Activated CD8-positive, alpha-beta memory T cell treated with anti-CD3 and anti-CD28 coated beads, Interleukin-2, amount 10 ng/mL, durations not matched to agents 7 days and 5 days (primary cell): ENCODE measurements at places on chromosomes 11 and 22.

GRCh38 chr22:33519974-33520903, 400.0 kb downstream of the LARGE1 start:
- no peak overlapping the region for H3K27ac ChIP-seq
- no peak overlapping the region for H3K4me3 ChIP-seq
- H3K36me3 ChIP-seq = no peaks in the 10 kb centered on the region
- no peak for DNase-seq
- H3K27me3 ChIP-seq = no peaks in the 10 kb centered on the region
- H3K4me1 ChIP-seq = no peaks in the 10 kb centered on the region

DNA sequence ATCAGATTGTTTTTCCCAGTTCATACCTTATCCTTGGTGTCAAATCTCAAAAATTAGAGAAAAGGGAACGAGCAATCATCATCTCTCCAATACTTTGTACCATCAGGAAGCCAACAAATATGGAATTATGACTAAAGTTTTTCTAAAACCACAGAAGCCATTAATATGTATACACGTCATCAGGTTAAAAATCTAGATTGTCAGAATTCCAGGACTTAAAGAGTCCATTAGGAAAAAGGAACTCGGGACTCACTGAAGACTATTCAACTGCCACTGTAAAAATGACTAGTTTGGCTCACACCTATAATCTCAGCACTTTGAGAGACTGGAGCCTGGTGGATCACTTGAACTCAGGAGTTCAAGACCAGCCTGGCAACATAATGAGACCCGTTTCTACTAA, 344.4 kb upstream of the LRRC4C start:
- no peak overlapping the region for H3K27ac ChIP-seq
- no peak overlapping the region for H3K4me3 ChIP-seq
- no peak for DNase-seq
- no peaks in the 10 kb centered on the region for H3K27me3 ChIP-seq
- no peaks in the 10 kb centered on the region for H3K4me1 ChIP-seq

DNA sequence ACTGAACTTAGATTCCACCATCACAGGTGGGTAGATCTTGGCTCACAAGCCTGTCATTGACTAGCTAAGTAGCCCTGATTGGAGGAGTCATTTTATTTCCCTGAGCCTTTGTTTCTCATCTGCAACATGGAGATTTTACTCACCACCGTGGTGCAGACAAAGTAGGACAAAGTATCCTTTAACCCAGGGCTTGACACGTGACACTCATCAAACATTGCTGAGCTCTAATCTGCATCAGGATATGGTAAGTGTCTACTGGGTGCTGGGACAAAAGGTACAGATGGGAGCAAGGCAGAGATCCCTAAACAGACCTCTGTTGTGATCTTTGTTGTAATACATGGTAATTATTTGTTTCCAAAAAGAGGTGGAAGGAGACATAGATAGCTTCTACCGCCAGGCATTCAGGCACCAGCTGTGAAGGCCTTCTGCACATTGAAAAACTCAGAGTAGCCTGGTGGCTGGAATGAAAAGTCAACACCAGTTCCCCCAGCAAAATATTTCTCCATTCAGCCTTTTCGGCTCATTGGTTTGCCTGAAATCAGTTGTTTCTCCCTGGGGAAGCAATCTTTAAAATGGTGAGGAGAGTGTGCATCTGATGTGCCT, 18.3 kb upstream of the MICAL2 start:
- peak overlapping the region; percentile 18 for H3K27ac ChIP-seq
- H3K4me3 ChIP-seq = no peak overlapping the region
- no peak for DNase-seq
- H3K4me1 ChIP-seq = peaks cover 40% of the 10 kb centered on the region

GRCh38 chr22:37525073-37525745, 6.0 kb upstream of the CARD10 start:
- H3K36me3 ChIP-seq = no peaks in the 10 kb centered on the region
- no peak for DNase-seq
- H3K27ac ChIP-seq = no peak overlapping the region
- peaks cover 37% of the 10 kb centered on the region for H3K27me3 ChIP-seq
- peaks cover 13% of the 10 kb centered on the region for H3K4me1 ChIP-seq

DNA sequence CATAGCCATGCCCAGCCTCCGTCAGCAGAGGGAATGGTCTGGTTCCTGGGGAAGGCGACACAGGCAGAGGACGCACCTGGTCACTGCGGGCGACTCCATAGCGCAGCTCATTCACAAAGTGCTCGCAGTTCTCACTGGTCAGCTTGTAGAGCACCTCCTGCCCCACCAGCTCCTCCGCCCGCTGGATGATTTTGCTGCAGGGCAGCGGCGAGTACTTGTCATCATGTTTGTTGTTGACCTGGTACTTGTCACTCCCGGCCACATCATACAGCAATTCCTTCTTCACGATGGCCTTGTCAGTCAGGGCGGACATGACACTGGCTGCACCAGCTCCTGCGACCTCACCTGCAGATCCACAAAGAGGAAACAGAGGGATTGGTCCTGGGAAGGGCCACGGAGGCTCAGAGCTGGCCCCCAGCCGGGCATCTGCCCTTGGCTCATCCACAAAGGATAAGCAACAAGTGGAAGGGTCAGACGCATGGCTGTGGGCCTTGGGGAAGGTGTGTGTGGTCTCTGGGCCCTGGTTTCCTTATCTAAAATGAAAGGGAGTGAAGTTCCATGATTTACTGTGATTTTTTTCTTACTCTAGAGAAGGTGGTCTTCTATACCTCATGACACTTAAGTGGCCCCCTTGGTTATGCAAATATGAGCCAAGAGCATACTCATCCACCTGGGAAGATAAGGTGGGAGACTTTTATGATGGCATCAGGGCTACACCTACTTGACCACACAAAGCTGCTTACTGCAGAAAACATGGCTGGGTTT, 24.0 kb downstream of the PLAAT3 start:
- DNase-seq = no peak
- H3K36me3 ChIP-seq = peaks cover 15% of the 10 kb centered on the region
- H3K27me3 ChIP-seq = no peaks in the 10 kb centered on the region
- H3K4me1 ChIP-seq = no peaks in the 10 kb centered on the region
- no peak overlapping the region for H3K27ac ChIP-seq

- no peak for DNase-seq
- H3K4me1 ChIP-seq = peaks cover 8% of the 10 kb centered on the region
- peaks cover 42% of the 10 kb centered on the region for H3K36me3 ChIP-seq
Measured at GRCh38 chr11:117220999-117221774, 10.7 kb downstream of the PCSK7 start.

DNA sequence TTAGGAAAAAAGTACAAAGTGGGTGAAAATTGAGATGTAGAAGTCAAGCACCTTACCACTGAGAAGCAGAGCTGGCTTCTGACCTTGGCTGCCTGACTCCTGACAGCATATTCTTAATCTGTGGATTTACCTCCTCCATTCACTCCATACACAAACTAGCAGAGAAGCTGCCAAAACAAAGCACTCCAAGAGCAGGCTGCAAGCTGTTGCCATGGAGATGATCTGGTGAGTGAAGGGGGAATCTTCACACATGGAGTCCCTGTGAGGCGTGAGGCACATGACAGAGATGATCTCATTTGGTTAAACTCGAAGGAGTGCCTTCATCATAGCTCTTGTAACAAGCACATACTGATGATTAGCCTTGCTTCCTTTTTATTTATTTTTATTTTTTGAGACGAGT, 16.1 kb downstream of the COMMD9 start:
- DNase-seq = no peak
- H3K27ac ChIP-seq = no peak overlapping the region
- H3K4me1 ChIP-seq = peaks cover 4% of the 10 kb centered on the region
- H3K36me3 ChIP-seq = peaks cover 9% of the 10 kb centered on the region

- no peaks in the 10 kb centered on the region for H3K4me1 ChIP-seq
- H3K36me3 ChIP-seq = no peaks in the 10 kb centered on the region
- peaks cover 3% of the 10 kb centered on the region for H3K27me3 ChIP-seq
- DNase-seq = peak; percentile 15
- H3K4me3 ChIP-seq = no peak overlapping the region
Measured at GRCh38 chr11:78659326-78660270, 84.9 kb upstream of the NARS2 start.

GRCh38 chr11:57903011-57903410, 120.7 kb upstream of the OR9Q1 start:
- peaks cover 4% of the 10 kb centered on the region for H3K27me3 ChIP-seq
- peaks cover 2% of the 10 kb centered on the region for H3K4me1 ChIP-seq
- no peak overlapping the region for H3K27ac ChIP-seq
- DNase-seq = no peak
- H3K4me3 ChIP-seq = no peak overlapping the region

DNA sequence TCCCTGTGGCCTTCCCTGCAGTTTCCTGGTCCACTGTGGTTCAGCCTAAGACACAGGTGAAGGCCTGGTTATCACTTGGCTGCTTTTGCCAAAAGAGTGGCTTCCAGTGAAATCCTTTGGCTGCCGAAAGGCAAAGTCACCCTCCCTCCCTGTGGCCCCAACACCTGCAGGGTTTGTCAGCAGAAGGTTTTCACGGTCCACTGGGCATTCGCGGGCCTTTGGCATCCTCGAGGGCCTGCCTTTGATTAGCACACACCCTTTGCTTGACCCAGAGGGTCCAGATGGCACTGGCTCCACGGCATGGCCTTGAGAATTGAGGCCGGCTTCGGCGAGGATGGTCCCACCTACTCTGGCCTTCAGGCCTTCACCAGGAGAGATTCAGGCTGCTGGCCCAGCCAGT, 35.3 kb downstream of the RTN4R start:
- no peaks in the 10 kb centered on the region for H3K27me3 ChIP-seq
- DNase-seq = no peak
- peaks cover 3% of the 10 kb centered on the region for H3K4me1 ChIP-seq

DNA sequence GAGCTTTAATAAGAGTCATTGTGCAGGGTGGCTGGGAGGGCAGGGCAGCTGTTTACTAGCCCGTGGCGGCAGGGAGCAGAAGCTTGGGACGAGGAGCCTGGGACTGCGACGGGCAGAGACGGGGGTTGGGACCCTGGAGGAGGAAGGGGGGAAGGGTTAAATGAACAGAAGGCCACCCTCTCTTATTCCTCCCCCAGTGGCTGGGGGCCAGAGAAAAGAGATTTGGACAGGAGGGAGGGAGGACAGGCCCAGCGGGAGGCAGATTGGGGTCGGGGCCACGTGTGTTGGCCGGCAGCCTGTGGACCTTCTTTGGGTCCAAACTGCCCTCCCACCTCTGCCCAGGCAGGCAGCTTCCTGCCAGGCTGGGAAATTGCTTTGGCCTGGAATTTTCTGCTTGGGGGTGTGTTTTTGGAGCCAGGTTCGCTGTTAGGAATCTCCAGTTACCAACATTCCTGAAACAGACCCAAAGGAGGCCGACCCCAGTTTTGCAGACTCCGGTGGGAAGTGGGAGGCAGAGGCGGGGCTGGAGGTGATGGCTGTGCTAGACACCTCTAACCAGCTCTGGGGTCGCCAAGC, 50.2 kb downstream of the APOL3 start:
- H3K27me3 ChIP-seq = peaks cover 13% of the 10 kb centered on the region
- no peak for DNase-seq
- H3K27ac ChIP-seq = no peak overlapping the region
- no peaks in the 10 kb centered on the region for H3K36me3 ChIP-seq
- H3K4me3 ChIP-seq = no peak overlapping the region

GRCh38 chr22:44616882-44617655, 84.9 kb upstream of the PRR5 start:
- no peaks in the 10 kb centered on the region for H3K27me3 ChIP-seq
- DNase-seq = no peak
- peaks cover 9% of the 10 kb centered on the region for H3K4me1 ChIP-seq
- no peak overlapping the region for H3K4me3 ChIP-seq

GRCh38 chr22:33049119-33049729, 9.0 kb downstream of the SYN3 start:
- H3K4me3 ChIP-seq = no peak overlapping the region
- H3K27ac ChIP-seq = no peak overlapping the region
- H3K4me1 ChIP-seq = no peaks in the 10 kb centered on the region
- H3K36me3 ChIP-seq = no peaks in the 10 kb centered on the region
- DNase-seq = peak; percentile 57
- peaks cover 17% of the 10 kb centered on the region for H3K27me3 ChIP-seq

GRCh38 chr11:86438685-86439084, 64.0 kb downstream of the CCDC81 start:
- no peaks in the 10 kb centered on the region for H3K36me3 ChIP-seq
- H3K27ac ChIP-seq = no peak overlapping the region
- no peaks in the 10 kb centered on the region for H3K4me1 ChIP-seq
- DNase-seq = no peak
- no peak overlapping the region for H3K4me3 ChIP-seq
- peaks cover 9% of the 10 kb centered on the region for H3K27me3 ChIP-seq

- H3K27ac ChIP-seq = no peak overlapping the region
- no peaks in the 10 kb centered on the region for H3K36me3 ChIP-seq
- H3K4me1 ChIP-seq = no peaks in the 10 kb centered on the region
- no peaks in the 10 kb centered on the region for H3K27me3 ChIP-seq
- no peak overlapping the region for H3K4me3 ChIP-seq
Measured at GRCh38 chr11:116217006-116217405, 555.8 kb downstream of the BUD13 start.

- DNase-seq = no peak
- H3K4me1 ChIP-seq = no peaks in the 10 kb centered on the region
- H3K36me3 ChIP-seq = peaks cover 9% of the 10 kb centered on the region
- H3K27ac ChIP-seq = no peak overlapping the region
Measured at GRCh38 chr22:20003304-20003703, 13.3 kb downstream of the ARVCF start.

GRCh38 chr22:39138357-39138997, 14.0 kb downstream of the CBX7 start:
- H3K27me3 ChIP-seq = no peaks in the 10 kb centered on the region
- H3K4me1 ChIP-seq = no peaks in the 10 kb centered on the region
- H3K27ac ChIP-seq = no peak overlapping the region
- H3K36me3 ChIP-seq = no peaks in the 10 kb centered on the region
- no peak for DNase-seq

DNA sequence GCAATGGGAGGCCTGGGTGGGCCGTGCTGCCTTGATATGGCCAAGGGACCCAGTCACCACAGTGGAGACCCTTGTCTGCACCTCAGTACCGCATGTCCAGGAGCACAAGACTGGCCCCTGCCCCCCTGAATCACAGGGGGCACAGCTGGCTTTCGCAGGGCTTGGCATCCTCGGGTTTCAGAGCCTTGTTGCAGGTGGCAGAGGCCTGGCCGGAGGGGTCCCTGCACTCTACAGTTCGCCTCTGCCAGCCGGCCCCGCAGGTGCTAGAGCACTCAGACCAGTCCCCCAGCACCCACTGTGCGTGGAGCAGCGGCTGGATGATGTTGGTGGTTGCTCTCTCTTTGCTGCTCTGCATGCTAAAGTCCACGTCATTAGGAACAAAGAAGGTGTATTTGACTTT, 23.0 kb downstream of the ADAMTS8 start:
- no peaks in the 10 kb centered on the region for H3K36me3 ChIP-seq
- peaks cover 6% of the 10 kb centered on the region for H3K4me1 ChIP-seq

- no peaks in the 10 kb centered on the region for H3K4me1 ChIP-seq
- no peak overlapping the region for H3K27ac ChIP-seq
- no peaks in the 10 kb centered on the region for H3K27me3 ChIP-seq
- H3K4me3 ChIP-seq = no peak overlapping the region
Measured at GRCh38 chr11:115454525-115454924, 49.7 kb downstream of the CADM1 start.
